Cerebellar nuclear complex (tissue), 1 donor: ENCODE measurements at places on chromosomes 11 and 22.

- DNase-seq, result no peak
These were observed 102.2 kb upstream of the FGF3 start for GRCh38 chr11:69921128-69922014.

DNA sequence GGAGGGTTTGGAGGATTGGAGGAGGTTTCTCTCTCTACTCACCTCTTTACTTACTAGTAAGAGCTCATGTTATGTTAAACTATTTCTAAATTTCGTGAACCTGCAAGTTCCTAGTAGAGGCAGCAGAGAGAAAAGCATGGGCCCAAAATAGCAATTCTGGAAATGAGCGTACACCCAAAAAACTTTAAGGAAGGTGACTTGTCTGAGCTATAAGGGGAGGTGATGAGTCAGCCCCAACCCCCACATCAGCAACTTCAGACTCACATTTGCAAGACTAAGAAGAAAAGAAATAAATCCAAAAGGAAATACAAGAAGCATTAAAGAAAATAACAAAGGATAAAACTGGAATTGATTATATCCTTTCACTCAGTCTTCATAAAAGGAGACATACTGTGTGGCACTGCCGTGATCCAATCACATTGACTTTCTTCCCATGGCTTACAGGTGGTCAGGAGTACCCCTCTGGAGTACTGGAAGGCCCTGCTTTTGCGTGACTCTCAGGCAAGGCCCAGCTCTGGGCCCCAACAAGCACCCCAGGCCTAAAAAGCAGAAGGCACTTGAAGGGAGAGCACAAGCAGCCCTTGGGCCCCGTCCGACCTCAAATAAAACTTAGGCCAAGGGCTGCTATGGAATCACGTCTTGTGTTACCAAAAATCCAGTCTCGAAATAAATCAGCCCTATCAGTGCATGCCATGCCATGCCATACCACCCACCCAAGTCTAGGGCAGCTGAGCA lies 14.3 kb downstream of the PACSIN2 start:
- DNase-seq, result no peak

GRCh38 chr11:117166491-117166890 lies 12.1 kb upstream of the SIDT2 start:
- no peak for DNase-seq

DNA sequence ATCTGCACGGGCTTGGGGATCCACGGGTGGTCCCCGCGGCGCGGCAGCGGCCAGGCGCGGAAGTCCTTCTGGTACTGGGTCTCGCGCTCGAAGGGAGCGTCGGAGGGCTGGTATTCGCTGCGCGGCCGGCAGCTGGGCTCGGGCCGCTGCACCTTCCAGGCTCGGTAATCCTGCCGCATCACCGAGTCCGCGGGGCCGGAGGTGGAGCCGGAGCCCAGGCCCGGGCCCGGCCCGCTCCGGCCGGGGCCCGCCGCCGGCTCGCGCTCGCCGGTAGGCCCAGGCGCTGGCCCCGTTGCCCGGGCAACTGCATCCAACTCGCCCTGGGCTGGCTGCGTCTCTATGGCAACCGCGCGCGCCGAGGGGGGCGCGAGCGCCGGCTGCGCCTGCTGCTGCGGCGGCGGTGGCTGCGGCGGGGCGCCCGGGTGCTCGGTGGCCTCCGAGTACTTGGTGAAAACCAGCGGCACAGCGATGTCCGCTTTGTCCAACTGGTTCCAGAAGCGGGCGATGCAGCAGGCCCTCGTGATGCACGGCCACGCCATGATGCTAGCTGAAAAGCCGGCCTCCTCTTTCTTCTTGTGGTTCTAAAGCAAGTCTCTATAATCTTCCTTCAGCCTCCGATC lies 897 bp downstream of the MAP6 start:
- no peak for DNase-seq

DNA sequence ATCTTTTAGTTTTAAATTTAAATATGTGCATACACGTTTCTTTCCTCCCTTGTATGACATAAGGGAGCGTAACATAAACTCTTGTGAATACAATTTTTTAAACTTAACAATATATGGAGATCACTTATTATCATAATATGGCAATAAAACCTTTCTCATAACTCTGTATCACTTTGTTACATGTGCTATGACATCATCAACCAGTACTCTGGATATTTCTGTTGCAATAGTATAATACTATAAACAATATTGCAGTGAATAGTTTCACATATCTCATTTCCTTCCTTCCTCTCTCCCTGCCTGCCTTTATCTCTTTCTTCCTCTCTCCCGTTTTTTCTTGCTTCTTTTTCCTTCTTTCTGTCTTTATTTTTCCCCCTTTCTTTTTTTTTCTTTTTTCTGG lies 1278.0 kb upstream of the CNTN5 start:
- no peak for DNase-seq

DNA sequence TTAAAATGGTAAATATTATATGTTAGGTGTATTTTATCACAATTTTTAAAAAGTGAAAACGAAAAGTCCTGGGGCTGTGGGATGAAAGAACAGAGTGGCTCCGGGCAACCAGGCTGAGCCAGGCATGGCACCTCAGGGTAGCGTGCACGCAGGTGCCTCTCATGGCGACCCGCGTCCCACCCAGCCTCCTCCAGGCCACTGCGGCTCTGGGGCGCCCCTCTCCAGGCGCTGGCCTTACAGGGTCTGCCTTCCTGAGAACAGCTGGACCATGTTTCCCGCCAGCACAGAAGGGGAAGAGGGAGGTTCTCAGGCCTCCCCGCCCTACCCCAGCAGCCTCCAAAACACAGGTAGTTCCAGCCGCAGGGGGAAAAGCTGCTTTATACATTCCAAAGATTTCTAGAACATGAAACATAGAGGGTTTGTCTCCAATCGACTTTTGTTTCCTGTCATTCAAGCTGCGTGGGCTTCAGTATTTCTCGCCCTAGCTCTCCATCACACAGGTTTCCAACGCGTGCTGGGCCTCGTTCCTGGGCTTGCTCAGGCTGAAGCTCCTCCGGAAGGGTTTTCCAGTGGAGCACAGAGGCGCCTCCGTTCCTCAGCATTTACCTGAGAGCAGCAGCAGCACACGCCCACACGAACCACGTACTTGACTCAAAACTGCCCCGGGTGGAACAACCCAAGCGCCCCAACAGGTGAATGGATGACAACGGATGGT lies 10.5 kb downstream of the EHD1 start:
- no peak for DNase-seq
